Activated CD4-positive, alpha-beta T cell treated with anti-CD3 and anti-CD28 coated beads, Interleukin-2, Interleukin-4, amounts not matched to agents 100 ng/mL and 50 ng/mL, durations not matched to agents 16 hours and 8 hours (primary cell): ENCODE measurements at places on chromosomes 4 and X.

DNA sequence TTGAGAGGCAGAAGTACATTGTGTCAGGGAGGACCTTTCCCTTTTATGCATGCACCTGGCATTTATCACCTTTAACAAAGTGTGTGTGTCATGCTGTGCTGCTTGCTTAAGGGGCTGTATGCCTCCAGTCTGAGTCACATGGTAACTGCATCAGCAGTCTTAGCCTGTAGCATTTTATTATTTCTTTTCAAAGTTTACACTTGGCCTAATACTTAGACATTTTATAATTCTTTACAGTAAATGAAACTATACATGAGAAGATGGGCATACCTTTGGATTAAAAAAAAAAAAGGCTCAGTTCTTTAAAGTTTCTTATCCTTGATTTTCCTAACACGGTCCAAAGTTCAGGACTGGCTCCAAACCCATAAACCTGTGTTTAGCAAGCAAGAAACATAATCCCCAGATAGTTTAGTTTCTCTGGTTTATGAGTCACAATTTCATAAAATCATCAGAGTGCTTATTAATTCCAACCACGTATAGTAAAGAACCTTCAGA lies 14.6 kb downstream of the NPNT start:
- DNase-seq, result no peak

DNA sequence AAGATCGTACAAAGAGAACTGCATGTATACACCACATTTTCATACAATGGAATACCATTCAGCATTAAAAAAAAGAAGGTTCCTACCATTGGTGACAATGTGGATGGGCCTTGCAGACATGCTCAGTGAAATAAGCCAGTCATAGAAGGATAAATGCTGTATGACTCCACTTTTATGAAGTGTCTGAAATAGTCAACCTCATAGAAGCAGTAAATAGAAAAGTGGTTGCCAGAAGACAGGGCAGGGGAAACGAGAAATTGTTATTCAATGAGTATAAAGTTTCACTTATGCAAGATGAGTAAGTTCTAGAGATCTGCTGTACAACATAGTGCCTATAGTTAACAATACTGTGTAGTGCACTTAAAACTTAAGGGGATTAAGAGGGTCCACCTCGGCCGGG lies 257.5 kb upstream of the FTHL17 start:
- DNase-seq, result peak; percentile 2

DNA sequence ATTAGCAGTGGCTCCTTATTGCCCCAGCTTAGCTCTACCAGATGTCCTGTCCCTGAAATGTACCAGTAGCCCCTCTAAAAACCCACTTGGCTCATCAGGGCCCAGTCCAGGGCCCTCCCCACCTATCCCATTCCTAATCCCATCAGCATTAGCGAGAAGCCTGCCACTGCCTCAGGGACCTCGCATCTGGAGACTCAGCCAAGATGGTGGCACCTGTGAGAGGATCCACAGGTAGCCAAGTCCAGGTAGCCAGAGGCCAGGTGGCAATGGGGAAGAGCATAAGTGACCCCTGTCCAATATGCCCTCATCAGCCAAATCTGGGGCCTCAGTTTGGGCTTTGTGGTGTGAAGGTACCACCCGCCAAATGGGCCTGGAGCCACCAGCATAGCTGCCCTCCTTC lies 97.7 kb downstream of the MAMLD1 start:
- no peak for DNase-seq

GRCh38 chr4:182937268-182938204 lies 20.4 kb upstream of the DCTD start:
- no peak for DNase-seq

GRCh38 chrX:54496517-54496852 lies 451 bp upstream of the FGD1 start:
- no peak for DNase-seq

GRCh38 chr4:103498161-103499070 lies 221.4 kb downstream of the TACR3 start:
- DNase-seq, result peak; percentile 73

DNA sequence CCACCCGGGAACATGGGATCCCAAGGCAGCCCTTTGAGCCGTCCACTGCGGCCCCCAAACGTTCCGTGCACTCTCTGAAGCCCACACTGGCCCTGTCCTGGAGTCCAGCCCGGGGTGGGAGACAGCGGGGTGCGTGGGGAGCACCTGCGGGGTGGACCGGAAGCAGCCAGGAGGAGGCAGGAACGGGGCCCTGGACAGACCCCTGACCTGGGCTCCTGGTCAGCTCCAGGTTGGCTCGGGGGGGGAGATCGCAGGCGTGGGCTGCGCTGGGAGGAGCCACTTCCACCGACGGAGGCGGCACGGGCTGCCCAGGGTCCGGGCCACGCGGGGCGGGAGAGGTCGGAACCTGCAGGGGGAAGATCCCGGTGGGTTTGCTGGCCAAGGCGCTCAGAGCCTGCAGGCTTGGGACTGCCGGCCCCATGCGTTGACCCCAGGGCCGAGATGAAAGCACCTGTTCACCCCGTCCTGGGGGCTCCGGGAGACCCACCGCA lies 5.7 kb upstream of the PLCXD1 start:
- no peak for DNase-seq

- DNase-seq, result no peak
Measured at GRCh38 chr4:23762551-23762950, 127.3 kb downstream of the PPARGC1A start.

- peak; percentile 16 for DNase-seq
Measured at GRCh38 chrX:85109235-85109634, 105.6 kb downstream of the APOOL start.

- peak; percentile 48 for DNase-seq
Measured at GRCh38 chr4:150518559-150518958, 63.4 kb upstream of the MAB21L2 start.
